ENCODE measurements at places on chromosomes 7 and 10. TPM values are rescaled to one million over a fixed set of nuclear protein-coding genes. Genes with fewer than 3 reads are reported as not detected.

The NXPH1 gene
- not detected for total RNA-seq

The FAM241B gene
- total RNA-seq, result 25.2 TPM

The GCK gene
- total RNA-seq, result not detected

The MUC12 gene
- total RNA-seq, result 1.3 TPM

GRCh38 chr7:17951742-17952254, 11.5 kb upstream of the SNX13 start:
- H3K4me1 ChIP-seq, result peaks cover 11% of the 10 kb centered on the region
- H3K4me3 ChIP-seq, result no peak overlapping the region
- no peaks in the 10 kb centered on the region for H3K36me3 ChIP-seq
- no peaks in the 10 kb centered on the region for H3K27me3 ChIP-seq
- no peak for DNase-seq

GRCh38 chr7:144027974-144028373, 20.8 kb upstream of the OR2A5 start:
- no peak for DNase-seq
- H3K27ac ChIP-seq, result no peak overlapping the region
- H3K4me3 ChIP-seq, result no peak overlapping the region
- H3K4me1 ChIP-seq, result no peaks in the 10 kb centered on the region
- no peaks in the 10 kb centered on the region for H3K27me3 ChIP-seq

DNA sequence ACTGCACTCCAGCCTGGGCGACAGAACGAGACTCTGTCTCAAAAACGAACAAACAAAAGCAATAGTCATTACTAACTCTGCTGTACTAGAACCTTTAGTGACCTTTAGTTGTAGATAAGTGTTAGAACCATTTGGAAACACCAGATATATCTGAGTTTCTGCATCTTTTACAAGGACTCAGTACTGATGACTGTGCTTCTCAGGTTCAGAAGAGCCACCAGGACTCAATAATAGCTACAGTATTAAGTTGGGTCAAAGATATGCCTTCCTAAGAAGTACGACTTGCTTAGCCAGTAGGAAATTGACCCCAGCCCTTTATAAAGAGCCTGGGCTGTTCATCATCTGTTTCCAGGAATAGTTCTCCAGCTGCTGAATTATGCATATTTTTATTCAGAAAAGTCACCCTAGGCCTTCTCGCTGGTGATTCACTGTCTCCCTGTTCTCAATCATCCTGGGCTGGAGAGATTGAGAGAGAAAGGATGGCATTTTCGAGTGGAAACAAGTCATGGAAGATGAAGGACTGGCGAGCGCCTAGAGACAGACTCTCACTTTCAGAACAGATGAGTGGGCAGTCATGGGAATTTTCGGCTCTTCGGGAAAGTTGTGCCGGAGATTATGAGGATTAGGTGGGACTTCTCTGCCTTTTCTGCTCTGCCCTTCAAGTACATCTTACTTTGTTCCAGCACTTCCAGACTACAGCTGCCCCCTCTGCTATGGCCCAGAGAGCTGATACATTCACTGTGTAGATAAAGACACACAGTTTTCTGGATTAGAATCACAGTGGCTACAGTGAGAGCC, 316.1 kb downstream of the CCDC3 start:
- H3K4me1 ChIP-seq, result no peaks in the 10 kb centered on the region
- DNase-seq, result no peak
- no peak overlapping the region for H3K4me3 ChIP-seq
- no peaks in the 10 kb centered on the region for H3K36me3 ChIP-seq
- peaks cover 51% of the 10 kb centered on the region for H3K27me3 ChIP-seq

GRCh38 chr7:311796-312195, 21.8 kb downstream of the FOXL3 start:
- H3K4me3 ChIP-seq, result no peak overlapping the region
- no peak overlapping the region for H3K27ac ChIP-seq
- H3K27me3 ChIP-seq, result peaks cover 98% of the 10 kb centered on the region
- no peak for DNase-seq
- H3K36me3 ChIP-seq, result no peaks in the 10 kb centered on the region

DNA sequence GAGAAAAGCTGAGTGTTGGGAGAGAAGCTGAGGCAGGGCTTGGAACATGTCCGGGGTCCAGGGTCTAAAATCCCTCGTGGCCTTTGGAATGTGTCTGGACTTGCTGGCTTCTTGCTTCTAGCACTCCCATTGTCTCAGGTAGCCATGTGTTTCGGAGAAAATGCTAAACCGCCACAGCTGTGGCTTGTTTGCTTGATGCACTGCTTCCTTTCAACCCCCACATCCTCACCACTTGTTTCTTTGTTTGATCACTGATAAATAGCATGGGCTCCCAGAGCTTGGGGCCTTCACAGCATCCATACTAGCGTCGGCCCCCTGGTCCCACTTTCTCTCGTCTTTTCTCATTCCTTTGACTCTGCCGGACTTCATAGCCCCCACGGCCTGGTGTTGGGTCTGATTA, 102.7 kb downstream of the ANKRD26 start:
- H3K27me3 ChIP-seq, result no peaks in the 10 kb centered on the region
- no peaks in the 10 kb centered on the region for H3K4me1 ChIP-seq
- DNase-seq, result no peak
- H3K4me3 ChIP-seq, result no peak overlapping the region
- no peaks in the 10 kb centered on the region for H3K36me3 ChIP-seq

DNA sequence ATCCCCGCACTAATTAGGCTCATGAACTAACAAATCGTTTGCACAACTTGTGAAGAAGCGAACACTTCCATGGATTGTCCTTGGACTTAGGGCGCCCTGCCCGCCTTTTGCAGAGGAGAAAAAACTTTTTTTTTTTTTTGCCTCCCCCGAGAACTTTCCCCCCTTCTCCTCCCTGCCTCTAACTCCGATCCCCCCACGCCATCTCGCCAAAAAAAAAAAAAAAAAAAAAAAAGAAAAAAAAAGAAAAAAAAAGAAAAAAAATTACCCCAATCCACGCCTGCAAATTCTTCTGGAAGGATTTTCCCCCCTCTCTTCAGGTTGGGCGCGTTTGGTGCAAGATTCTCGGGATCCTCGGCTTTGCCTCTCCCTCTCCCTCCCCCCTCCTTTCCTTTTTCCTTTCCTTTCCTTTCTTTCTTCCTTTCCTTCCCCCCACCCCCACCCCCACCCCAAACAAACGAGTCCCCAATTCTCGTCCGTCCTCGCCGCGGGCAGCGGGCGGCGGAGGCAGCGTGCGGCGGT, at the start of gene EMX2:
Gene EMX2, plus strand, starts transcription at position 41 of the 519 bp plus-strand sequence. CDS start 522 bp downstream, outside the sequence.
- peaks cover 67% of the 10 kb centered on the region for H3K27me3 ChIP-seq
- no peaks in the 10 kb centered on the region for H3K4me1 ChIP-seq
- DNase-seq, result no peak
- no peaks in the 10 kb centered on the region for H3K36me3 ChIP-seq
- H3K4me3 ChIP-seq, result peak within 1 kb of the TSS; percentile 50

GRCh38 chr10:114367351-114368056, 36.8 kb downstream of the AFAP1L2 start:
- H3K27ac ChIP-seq, result no peak overlapping the region
- no peak overlapping the region for H3K4me3 ChIP-seq

GRCh38 chr7:107644309-107644974, 16.2 kb upstream of the SLC26A4 start:
- peaks cover 42% of the 10 kb centered on the region for H3K27me3 ChIP-seq
- no peak overlapping the region for H3K4me3 ChIP-seq
- no peaks in the 10 kb centered on the region for H3K4me1 ChIP-seq
- H3K36me3 ChIP-seq, result no peaks in the 10 kb centered on the region
- no peak overlapping the region for H3K27ac ChIP-seq

DNA sequence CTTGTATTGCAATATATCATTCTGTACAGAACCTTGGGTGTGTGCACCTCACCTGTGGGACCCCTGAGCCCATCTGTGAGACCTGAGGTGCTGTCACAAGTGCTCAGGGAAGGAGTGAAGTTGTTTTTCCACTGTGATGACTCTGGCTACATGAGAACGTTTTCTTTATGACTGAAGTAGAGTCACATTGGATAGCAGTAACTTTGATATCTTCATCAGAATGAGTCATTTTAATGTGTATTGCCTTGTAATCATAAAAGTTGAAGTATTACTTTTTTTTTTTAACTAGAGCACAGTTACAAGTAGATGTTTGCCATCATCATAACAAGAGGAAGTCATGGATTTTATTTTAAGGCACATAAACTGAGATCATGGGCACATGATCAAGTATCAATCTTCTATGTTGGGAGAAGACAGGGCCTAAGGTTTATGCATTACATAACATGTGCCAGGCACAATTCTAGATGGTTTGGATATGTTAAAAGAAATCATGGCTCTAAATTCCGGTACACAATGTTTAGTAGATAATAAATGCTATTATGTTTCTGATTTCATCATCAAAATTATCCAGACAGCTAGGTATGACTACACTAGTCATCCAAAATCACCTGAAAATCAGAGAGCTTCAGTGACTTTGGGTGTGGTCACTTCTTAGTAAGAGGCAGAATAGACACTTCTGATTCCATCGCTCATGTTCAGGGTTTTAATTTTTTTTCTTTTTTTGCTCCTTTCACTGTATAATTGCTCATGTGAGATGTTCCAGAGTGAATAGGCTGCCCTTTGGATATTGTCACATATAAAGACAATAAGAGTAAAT, 82.7 kb upstream of the KLF6 start:
- H3K4me1 ChIP-seq, result peaks cover 33% of the 10 kb centered on the region
- H3K4me3 ChIP-seq, result no peak overlapping the region
- no peaks in the 10 kb centered on the region for H3K27me3 ChIP-seq

- H3K4me1 ChIP-seq, result no peaks in the 10 kb centered on the region
- no peaks in the 10 kb centered on the region for H3K27me3 ChIP-seq
- H3K36me3 ChIP-seq, result no peaks in the 10 kb centered on the region
- no peak for DNase-seq
These were observed 149.3 kb downstream of the TCERG1L start for GRCh38 chr10:131162211-131162610.

- H3K4me3 ChIP-seq, result no peak overlapping the region
- no peak overlapping the region for H3K27ac ChIP-seq
- no peak for DNase-seq
These were observed 260.2 kb upstream of the PRKCQ start for GRCh38 chr10:6840201-6840691.

- no peaks in the 10 kb centered on the region for H3K27me3 ChIP-seq
- H3K27ac ChIP-seq, result no peak overlapping the region
These were observed 827.7 kb downstream of the TNS3 start for GRCh38 chr7:46754140-46754720.

All from Calu3 (cell line).